ENCODE measurements at places on chromosomes 7 and 10.

DNA sequence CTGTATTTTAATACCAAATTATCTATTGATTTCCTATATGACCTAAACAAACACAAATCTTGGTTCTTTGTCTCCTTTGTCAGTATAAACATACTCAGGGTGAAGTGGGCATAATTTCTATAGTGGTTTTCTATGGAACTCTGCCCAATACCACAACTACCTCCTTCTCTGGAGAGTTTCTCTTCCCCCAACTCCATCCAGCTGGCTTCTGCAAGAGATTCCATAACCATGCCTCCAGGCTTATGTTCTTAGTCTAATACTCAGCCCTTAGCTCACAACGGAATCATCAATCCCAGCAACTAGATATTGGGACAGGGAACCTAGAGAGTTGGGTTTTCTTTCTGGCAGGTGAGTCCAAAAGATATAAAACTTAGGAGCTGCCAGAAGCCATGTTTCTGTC, 127.3 kb downstream of the TRIL start:
- DNase-seq = peak; percentile 53

- peak; percentile 42 for DNase-seq
Observed at GRCh38 chr10:48444266-48444665, 137.8 kb downstream of the MAPK8 start.

DNA sequence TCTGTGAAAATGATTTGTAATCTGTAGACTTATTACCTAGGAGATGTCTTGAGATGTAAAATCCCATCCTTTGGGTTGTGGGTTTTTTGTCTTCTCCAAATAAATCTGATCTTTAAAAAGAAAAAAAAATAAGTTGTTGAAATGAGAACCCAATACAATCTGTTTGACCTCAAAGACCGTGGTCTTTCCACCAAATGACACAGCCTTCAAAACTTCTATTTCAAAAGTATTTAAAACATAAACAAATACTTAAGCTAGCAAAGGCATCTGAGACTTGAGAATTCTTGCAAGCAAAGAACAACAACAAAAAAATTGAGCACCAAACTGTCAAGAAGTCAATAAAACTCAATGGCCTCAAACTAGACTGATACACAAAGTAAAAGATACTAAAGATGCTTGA, 67.9 kb upstream of the HECW1 start:
- DNase-seq = no peak

DNA sequence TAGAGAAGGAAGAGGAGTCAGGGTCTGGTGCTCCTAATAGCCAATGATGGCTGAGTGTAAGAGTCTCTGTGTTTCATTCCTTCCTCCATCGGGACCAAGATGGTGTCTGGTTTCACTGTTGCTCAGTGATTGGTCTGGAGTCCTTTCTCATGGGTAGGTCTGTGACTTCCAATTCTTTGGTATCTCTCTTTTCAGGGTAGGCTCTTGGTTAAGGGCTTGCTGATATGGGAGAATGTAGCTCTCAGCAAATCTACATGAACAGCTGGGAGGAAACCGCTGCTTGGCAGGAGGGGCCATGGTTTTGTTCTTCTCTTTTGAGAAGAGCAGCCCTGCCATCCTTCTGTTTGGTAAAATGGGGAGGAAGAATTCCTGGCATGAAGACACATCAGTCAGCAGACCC, 209.1 kb upstream of the PODXL start:
- DNase-seq = no peak

- no peak for DNase-seq
Observed at GRCh38 chr10:8473205-8473604, 418.7 kb downstream of the GATA3 start.

- peak; percentile 27 for DNase-seq
Observed at GRCh38 chr10:93821051-93821772, 63.5 kb downstream of the LGI1 start.

- DNase-seq = no peak
Observed at GRCh38 chr10:86642021-86642420, 12.3 kb upstream of the OPN4 start.

GRCh38 chr10:20454331-20454730, 442.8 kb downstream of the NEBL start:
- no peak for DNase-seq

GRCh38 chr10:30041196-30042105, 17.9 kb downstream of the JCAD start:
- no peak for DNase-seq

- DNase-seq = no peak
Observed at GRCh38 chr7:136687693-136688322, 180.6 kb upstream of the CHRM2 start.

- DNase-seq = no peak
Observed at GRCh38 chr10:29722777-29723176, 88.0 kb upstream of the SVIL start.

- no peak for DNase-seq
Observed at GRCh38 chr10:75040576-75040975, 70.9 kb upstream of the SAMD8 start.

DNA sequence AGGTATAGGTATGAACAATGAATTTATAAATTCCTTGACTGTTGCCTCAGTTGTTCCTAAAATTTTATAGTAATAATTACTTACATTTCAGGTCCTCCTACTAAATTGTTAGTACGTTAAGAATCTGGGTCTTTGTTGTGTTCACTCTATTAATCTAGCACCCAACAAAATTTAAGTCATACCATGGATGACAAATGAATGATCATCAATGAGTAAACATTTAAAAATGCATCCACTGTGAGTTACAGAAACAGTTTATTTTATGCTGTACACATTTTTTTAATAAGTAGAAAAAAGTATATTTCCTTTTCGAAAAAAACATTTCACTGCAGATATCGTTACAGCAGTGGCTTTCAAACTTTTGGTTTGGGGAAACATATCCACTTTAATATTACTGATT, 265.2 kb downstream of the PCLO start:
- DNase-seq = no peak

DNA sequence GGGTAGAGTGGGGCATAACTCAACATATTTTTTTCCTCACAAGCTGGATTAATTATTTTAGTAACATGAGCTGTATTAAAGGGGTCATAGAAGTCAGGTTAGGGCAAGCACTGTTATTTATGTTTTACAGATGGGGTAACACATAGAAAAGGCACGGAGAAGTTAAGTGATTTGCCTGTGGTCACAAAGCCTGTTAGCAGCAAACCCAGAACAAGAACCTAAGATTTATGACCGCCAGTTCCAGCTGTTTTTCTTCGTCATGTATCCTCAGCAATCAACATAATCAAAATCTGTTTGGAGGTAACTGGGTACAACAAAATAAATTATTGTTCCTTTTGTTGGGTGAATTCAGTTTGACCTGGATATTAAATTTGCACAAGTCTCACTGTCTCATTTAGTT, 57.2 kb upstream of the BET1 start:
- no peak for DNase-seq

GRCh38 chr10:26448706-26449435, 10.7 kb downstream of the APBB1IP start:
- no peak for DNase-seq

DNA sequence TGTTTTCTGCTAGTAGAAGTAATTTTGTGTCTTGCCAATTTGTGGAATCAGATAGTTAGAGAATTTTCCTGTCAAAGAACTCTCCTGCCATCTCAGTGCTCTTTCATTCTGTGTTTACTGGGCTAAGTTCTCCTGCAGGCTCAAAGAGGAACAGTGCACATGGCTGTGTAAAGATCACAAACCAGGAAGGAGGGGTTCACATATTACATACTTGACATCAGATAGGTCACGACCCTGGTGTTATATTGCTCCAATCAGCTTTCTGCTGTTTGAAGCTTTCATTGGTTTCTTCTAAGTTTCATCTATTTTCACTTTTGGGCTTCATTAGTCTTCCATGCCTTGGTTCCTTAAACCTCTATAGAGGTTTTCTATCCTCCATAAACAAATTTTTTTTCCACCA, 13.5 kb upstream of the ELMO1 start:
- DNase-seq = no peak

GRCh38 chr10:17122052-17122451, 7.6 kb downstream of the CUBN start:
- DNase-seq = no peak

GRCh38 chr10:97463363-97464132, 17.6 kb downstream of the ZDHHC16 start:
- no peak for DNase-seq

- no peak for DNase-seq
Observed at GRCh38 chr10:26637521-26638275, 59.8 kb upstream of the PDSS1 start.

GRCh38 chr7:81180573-81180972, 261.7 kb upstream of the SEMA3C start:
- no peak for DNase-seq

DNA sequence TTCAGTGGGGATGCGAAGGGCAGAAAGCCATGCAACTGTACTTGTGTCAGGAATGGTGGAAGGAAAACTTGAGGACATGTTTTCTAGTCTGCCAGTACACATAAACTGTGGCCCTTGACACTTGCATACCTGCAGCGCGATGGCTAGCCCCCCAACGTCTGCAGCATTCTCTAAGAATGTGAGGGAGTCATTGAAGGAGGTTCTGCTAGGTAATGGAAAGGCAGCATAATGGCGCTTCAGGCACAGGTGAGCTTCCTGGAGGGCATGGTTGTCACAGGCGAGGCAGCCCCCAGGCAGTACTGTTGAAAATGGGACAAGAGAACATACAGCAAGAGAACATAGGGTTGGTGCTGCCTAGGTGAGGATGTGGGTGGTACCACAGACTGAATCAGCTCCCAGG, 3.5 kb downstream of the LLCFC1 start:
- no peak for DNase-seq

- no peak for DNase-seq
Observed at GRCh38 chr10:71845410-71846405, 5.3 kb downstream of the PSAP start.

DNA sequence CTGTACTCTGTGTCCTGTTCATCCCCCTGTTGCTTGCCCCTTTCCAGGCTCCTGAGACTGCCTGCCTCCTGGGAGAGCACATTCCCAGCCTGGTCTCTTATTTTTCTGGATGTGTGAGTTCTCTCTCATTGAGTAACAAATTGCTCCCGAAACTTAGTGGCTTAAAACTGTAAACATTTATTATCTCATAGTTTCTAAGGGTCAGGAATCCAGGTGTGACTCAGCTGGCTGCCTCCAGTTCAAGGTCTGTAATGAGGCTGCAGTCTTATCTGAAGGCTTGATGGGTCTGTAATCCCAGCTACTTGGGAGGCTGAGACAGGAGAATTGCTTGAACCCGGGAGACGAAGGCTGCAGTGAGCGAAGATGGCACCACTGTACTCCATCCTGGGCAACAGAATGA, 53.6 kb upstream of the PRR15 start:
- no peak for DNase-seq

DNA sequence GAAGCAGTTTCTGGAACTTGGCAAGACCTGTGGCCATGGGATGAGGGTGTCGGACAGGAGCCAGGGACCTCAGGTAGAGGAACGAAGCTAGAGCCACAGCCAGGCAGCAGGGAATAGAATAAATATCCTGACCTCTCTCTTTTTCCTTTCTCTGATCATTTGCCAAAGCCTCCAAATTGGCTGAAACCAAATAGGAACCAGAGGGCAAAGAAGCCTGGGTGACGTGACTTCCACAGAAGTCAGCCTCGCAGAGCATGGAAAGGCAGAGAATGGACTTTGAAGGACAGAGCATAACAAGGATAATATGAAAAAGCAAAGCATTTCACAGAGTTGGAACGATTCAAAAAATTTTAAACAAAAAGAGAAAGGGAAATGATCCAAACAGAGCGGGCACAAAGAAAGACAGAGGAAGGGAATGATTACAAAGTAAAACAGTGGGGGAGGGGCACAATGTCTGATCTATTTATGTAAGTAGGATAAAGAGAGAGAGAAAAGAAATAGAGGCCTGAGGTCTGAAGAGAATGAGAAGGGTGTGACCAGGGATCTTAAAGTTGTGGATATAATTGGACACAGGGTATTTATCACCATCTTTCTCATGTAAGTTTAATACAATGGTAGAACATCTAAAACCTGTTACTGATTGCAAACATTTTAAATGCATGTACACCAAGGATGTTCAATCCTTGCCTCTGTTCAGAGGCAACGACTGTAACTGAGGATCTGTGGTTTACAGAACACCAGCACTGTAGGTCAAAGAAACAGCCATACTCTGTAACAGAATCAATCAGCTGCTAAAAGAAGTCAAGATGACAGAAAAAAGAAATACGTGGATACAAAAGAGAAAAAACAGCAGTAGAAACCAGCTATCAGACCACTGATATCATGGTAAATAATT, 4.5 kb upstream of the ZEB1 start:
- DNase-seq = no peak

DNA sequence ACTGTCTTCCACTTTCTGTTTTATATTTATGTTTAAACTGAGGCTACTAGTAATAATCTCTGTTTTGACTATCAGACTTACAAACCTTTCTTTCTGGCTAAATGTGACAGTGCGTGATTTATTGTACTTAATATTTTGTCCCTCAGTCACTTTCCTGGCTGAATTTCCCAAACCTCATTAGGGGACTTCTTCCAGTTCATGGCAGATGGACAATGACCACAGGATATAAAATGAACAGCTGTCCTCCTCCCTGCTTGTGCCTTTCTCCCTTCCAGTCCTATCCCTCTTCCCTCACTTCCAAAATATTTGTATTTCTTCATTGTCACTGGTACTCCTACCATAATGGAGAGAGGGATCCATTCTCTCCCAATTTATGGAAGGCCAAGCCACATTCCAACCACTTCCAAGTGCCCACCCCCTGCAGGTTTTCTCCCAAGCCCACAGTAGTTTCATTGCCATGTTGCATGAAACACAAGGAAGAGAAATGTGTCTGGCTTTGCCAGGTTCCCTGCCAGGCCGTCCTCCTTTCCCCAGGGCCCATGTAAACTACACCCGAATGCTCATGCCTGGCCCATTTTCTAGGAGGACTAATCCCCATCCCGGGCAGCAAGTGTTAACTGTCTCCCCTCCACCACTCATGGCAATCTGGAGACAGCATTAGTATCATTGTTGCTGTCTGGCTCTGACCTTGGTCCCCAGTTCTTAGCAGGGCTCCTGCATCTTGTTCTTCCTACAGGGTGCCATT, 269.5 kb upstream of the SLC26A5 start:
- no peak for DNase-seq

GRCh38 chr7:45080265-45080957, 8.4 kb downstream of the NACAD start:
- DNase-seq = no peak

DNA sequence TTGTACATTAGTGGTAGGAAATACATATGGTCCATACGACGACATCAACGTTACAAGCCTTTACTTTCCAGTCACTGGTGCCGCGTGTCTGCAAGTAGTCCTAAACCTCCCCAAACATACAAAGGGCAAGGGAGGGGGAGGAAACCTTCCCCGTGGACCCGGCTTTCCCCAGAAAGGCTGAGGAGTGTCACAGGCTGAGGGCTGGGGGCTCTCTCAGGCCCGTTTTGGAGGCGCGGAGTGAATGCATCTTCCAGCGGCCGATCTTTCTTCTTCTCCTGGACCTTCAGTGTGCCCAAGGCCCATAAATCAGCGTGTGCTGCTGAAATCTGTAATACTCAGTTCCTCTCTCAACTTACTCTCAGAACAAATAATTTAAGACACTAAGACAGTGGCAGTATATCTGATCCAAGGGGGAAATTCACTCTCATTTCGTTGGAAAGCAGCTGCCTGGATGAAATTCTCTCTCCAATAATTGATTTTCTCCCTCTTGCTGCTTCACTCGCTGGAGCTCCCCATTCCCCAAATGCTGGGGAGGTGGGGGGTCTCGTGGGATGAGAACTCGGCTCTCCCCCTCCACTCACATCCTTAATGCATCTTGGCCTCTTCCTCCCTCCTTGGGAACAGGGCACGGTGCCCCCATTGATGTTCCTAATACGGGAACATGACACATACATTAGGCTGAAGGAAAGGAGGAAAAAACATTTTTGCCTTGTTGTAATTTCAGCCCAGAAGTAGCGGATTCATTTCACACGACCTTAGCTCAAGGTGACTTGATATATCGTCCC, 126.1 kb downstream of the ADARB2 start:
- DNase-seq = no peak
